Adrenal gland (tissue), 19 donors: ENCODE measurements at places on chromosomes 12 and 14.
A peak's percentile ranks its signal among the peaks of the same experiment; 100 is the strongest.

GRCh38 chr14:105005329-105005928 lies 15.5 kb downstream of the CDCA4 start:
- no peak for DNase-seq

GRCh38 chr12:5856692-5857091 lies 88.4 kb downstream of the ANO2 start:
- no peak for DNase-seq

DNA sequence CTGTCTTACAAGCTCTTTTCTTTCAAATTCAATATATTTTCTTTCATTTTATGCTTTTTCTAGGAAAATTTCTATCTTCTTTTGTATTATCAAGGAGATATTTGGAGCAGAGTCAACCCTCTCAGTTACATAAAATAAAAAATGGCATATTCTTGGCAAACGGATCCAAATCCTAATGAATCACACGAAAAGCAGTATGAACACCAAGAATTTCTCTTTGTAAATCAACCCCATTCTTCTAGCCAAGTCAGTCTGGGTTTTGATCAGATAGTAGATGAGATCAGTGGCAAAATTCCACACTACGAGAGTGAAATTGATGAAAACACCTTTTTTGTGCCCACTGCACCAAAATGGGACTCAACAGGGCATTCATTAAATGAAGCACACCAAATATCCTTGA lies 20.6 kb downstream of the PIK3C2G start:
- no peak for DNase-seq

- DNase-seq: peak; percentile 23
These were observed 28.3 kb upstream of the CMKLR1 start for GRCh38 chr12:108367436-108367835.

DNA sequence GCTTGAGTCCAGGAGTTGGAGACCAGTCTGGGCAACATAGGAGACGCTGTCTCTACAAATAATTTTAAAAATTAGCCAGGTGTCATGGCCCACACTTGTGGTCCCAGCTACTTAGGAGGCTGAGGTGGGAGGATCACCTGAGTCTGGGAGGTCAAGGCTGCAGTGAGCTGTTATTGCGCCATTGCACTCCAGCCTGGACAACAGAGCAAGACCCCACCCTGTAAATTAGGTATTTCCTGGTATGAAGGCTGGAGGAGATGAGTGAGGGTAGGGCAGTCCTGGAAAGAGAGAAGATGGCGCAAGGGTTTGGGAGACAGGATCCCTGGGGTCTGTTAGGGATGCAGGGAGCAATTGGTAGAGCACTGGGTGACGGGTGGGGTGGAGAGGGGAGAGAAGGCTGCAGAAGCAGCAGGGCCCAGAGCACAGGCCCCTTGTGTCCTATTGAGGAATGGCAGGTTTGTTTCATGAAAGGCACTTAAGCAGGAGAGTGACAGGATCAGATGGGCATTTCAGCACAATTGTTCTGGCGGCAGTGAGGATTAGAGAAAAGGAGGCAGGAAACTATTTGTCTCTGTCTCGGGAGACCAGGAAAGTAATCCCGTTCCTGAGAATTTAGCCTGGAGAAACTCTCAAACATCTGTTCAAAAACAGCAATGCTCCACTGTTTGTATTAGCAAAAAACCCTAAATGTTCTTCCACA lies 47.2 kb upstream of the KTN1 start:
- DNase-seq: no peak

DNA sequence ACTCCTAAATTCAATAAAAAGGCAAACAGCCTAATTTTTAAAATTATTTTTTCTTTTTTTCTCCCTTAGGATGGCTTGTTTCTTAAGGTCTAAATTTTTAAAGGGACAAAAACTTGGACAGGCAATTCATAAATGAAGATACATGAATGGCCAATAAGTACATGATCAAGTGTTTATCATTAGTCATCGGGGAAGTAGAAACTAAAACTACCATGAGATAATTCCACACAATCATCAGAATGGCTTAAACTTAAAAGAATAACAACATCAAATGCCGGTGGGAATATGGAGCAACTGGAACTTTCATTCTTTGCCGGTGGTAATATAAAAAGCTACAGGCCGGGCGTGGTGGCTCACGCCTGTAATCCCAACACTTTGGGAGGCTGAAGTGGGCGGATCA lies 29.1 kb downstream of the MOK start:
- DNase-seq: no peak

DNA sequence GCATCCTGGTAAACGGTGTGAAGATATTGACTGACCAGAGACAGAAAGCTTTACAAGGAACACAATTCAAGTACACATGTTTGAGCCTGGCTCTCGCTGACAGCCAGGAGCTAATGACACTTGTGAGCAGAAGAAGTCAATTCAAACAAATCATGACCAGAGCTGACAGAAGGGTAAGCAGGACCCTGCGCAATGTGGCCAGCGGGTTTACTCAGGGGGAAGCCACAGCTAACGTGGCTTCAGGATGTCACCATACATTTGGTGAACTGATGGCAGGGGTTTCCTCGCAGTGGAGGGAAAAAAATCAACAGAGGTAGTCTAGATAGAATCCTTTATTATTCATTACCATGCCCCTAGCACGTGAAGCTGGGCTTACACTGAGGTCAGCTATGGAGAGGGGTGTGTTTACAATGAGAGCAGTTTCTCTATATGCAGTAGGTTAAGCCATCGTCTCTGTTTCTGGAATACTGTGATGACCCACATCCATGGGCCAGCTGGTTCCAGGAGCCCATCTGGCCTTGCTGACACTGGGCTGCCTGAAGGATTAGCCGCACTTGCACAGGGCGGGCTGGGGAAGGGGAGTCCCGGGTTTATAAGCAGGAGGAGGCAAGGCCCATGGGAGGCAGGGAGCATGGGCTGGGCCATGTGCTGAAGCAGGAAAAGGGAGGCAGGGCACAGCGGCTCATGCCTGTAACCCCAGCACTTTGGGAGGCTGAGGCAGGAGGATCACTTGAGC lies 198.2 kb upstream of the PRMT8 start:
- DNase-seq: no peak

DNA sequence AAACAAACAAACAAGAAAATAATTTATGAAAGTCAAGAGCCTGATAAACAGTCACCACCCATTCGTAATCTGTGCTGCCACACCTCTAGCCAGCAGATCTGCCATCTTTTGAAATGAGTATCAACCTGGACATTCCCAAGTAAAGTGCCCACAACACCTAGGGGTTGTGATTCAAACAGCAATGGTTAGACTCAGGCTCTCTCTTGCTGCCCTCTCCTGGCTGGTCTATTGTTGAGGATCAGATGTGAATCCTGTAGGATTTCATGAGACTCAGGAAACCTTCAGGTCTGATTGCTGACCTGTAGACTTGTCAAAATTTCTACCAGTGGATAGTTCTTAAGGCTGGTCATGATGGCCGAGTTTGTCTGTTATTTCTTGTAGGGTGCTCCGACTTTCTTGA lies 26.8 kb downstream of the DGLUCY start:
- no peak for DNase-seq

DNA sequence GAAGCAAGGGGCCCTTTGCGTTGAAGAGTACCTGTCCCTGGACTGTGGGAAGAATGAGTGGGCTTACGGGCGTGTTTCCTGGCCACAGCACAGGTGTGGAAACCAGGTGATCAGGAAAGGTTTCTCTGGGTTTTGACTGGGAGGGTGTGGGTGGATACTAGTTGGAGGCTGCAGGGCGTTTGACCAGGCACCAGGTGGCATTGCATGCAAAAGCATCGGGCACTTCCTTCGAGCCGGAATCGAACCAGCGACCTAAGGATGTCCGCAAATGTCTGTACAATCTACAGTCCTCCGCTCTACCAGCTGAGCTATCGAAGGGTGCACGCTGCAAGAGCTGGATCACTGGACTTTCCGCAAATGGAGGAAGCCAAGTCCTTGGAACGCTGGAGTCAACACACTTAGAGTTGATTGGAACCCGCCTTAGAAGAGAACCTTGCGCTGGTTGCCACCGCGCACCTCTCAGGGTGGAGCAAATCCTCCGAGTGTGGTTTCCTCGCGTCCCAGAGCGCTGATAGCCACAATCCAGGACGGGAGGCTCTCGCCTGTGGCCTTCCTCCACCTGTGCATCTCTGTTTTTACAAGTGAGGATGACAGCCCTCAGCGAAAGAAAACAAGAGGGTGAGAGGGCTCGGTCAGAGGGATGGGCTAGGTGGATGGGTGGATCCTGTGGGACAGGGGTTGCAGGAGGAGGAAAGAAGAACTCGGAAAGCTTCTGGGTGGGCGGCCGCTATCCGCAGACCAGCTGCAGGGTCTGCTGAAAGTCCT lies 21.2 kb upstream of the RNASE4 start:
- peak; percentile 29 for DNase-seq

- peak; percentile 5 for DNase-seq
These were observed 37.2 kb upstream of the HDAC7 start for GRCh38 chr12:47856721-47857575.

DNA sequence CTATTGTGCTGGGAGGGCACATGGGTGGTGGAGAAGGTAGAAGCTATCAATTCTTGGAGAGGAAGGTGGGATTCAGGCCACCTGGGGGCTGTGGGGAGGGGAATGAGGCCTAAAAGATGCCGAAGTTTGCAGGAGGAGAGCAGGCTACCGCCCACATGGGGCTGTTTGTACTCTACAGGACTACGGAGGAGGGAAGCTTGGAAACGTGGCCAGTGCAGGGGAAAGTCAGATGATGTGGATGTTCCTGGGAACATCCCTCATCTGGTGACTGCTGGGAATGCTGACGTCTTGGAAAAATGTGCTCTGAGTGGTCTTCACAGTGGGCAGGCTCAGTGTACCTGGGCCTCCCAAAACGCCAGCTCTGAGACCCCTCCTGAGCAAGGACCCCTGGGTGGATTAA lies 78.5 kb downstream of the TNFAIP2 start:
- no peak for DNase-seq

- no peak for DNase-seq
These were observed 109.1 kb upstream of the BCAT1 start for GRCh38 chr12:25058012-25058411.

GRCh38 chr14:66009089-66009488 lies 477.1 kb upstream of the CCDC196 start:
- no peak for DNase-seq

GRCh38 chr12:109727039-109727723 lies 13.6 kb downstream of the FAM222A start:
- DNase-seq: peak; percentile 69

GRCh38 chr14:80850197-80850814 lies 91.2 kb downstream of the CEP128 start:
- no peak for DNase-seq

DNA sequence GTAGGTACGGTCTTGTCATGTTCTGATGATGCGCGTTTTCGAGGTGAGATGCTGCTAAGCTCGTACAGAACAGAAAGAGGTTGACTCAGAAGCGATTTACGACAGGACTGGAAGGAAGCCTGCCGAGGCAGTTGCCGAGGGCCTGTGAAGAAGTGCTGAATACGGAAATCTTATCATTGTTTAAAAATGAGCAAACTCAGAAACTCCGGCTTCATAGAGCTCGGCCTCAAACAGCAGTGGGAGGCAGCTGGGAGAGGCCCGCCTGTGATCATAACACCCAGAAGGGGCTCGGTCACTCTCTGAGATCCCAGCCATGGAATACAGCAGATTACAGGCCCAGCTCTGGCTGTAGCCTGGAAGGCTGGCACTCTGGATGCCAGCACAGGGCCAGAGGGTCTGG lies 87.4 kb downstream of the CPSF2 start:
- no peak for DNase-seq

- no peak for DNase-seq
These were observed 11.5 kb downstream of the C1S start for GRCh38 chr12:7072035-7072434.

DNA sequence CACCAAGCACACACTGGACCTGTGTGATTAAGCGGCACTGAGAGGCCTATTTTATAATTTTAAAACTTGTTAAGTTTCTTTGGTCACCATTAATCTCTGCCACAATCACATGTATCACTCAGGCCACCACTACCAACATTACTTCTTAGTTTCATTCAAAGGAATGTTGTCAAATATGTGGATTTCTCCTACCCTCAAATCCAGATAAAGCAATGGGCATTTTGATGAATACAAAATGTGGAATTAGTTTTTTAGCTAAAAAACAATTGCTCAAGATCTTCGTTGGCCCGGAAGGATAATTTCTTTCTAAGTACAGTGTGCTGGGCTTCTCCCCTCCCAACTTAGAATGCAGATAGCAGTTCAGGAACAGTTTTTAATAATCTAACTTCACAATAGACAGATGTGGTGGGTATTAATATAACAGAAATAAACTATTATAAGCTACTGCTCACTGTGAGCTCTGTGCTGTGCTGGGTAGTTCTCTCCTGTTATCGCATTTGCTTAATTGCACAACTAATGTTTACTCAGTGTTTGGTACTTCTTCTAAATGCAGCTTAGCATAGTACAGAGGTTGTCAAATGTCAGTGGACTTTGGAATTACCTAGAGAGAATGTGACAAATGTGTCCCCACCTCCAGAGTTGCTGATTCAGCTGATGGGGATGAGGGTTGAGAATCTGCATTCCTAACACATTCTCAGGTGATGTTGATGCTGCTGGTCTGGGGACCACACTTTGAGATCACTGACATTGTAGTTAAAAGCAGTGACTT lies 266.7 kb upstream of the AMIGO2 start:
- no peak for DNase-seq

- no peak for DNase-seq
These were observed 49.2 kb upstream of the PTHLH start for GRCh38 chr12:28021704-28022103.

GRCh38 chr14:103775506-103775905 lies 59.9 kb downstream of the ZFYVE21 start:
- DNase-seq: no peak

DNA sequence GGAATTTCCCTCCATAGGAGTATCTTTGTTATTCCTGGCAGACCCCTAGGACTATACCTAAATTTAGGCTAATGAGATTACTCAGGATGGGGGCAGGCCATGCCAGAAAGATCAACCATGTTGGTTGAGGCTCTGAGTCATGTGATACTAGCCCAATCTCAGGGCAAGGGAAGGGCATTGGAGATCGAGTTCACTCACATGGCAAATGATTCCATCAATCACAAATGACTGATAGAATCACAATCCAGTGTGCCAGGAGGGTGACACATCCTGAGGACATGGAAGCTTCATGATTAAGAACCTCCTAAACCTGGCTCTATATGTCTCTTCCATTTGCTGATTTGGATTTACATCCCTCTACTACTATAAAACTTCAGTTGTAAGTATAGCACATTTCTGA lies 182.3 kb downstream of the NTF3 start:
- DNase-seq: no peak

- peak; percentile 37 for DNase-seq
These were observed 1.1 kb upstream of the TM9SF1 start for GRCh38 chr14:24196071-24197055.
